ENCODE measurements at places on chromosomes 4 and X.

- DNase-seq = no peak
These were observed 132.4 kb upstream of the USP9X start for GRCh38 chrX:40952855-40953254.

DNA sequence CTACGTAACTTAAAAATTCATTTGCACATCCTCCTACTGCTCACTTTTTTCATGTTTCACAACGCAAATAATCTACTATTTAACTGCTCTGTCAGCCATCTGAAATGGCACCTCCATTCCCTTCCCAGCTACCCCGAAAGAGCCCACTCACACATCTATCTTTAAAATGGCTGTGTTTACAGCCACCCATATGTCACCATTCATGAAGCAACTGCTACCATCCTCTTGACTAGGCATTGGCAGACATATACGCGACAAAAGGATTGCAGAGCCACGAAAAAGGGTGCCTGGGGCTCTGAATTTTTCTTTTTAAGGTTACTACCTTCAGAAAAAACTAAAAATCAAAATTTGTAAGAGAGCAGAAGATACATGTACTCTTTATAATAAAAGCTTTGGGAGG, 11.5 kb downstream of the SH3RF1 start:
- no peak for DNase-seq

DNA sequence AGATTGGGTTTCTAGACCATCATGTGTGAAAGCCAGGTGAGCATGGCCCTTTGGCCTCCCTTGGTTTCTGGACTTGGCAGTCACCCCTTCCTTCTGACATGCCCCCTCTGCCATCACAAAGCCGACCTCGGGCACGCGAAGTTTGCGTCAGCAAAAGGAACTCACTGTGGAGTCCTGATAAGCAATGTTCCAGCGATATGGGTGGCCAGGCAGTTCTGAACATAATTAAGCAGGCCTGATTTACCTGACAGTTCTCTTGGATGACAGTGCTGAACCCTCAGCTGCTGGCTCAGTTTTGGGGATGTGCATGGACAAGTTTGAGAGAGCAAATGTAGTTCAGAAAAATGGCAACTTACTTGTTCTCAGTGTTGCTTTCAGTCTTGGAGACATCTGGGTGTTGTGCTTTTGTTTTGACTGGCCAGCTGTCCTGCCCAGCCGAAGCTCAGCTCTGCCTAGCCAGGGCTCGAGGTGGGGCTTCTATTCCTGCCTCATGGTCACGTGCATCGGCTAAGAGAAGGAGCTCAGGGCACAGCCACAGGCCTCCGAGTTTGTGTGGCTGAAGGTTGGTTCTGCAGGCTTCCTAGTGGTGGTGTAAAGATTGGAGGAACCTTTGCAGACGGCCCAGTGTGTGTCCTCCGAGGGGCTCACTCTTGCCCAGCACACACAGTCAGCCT, 78.3 kb downstream of the CLDN34 start:
- no peak for DNase-seq

DNA sequence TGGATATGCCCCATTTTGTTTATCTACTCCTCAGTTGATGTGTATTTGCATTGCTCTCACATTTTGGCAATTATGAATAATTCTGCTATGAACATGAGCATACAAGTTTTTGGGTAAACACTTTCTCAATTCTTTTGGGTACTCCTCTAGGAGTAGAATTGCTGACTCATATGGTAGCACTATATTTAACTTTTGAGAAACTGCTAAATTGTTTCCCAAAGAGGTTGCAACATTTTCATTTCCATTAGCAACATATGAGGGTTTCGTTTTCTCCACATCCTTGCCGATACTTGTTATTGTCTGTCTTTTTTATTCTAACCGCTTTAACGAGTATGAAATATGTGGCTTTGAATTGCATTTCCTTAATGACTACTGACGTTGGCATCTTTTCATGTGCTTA, 185.4 kb downstream of the TSPAN5 start:
- no peak for DNase-seq

DNA sequence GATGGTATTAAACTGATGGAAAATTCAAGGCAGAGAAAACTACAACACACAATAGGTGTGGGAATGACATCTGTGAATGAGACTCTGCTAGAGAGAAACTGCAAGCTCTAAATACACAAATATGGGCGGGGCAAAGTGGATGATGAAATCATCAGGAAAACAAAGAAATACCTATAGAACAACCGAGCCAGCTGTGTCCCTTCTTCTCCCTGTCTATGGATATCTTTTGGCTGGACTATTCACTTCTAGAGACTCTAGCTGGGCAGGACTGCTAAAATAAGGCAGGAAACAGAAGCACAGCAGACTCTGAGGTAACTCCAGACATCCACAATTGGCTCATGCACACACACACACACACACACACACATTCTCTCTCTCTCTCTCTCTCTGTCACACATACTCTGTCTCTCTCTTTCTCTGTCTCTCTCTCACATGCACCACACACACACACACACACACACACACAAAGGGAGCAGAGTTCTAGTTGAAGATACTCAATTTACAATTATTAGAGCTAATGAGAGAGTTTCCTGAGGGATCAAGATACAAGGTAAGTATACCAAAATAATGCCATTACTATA, 27.2 kb upstream of the EDNRA start:
- no peak for DNase-seq

GRCh38 chr4:94216394-94216793, 8.7 kb downstream of the SMARCAD1 start:
- DNase-seq = no peak

- DNase-seq = no peak
These were observed 203.0 kb downstream of the AFAP1 start for GRCh38 chr4:7736436-7737267.

DNA sequence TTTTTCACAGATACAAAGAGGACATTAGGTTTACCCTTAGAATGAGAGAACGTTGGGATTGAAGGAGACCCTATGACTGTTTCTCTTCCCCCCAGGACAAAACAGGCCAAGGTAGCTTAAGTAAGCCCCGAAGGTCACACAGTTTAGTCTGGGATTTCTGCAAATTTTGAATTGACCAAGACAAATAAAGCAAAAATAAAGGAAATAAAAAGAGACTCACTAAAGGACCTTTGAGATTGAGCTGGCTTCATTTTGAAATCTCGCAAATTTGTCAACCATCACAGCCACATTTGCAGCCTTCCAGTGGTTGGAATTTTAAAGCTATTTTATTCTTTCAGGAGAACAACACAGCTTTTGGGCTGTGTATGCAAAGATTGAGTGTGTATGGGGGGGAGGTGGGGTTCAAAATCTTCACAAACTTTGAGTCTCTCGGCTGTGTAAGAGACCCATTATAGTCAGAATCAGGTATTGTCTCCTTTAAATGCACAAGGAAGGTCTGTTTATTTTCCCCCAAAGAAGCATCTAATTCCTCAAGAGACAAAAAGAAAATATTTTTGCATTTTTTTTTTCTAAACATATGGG, 4.2 kb downstream of the TMSB4X start:
- no peak for DNase-seq

GRCh38 chr4:64781737-64782326, 372.6 kb upstream of the TECRL start:
- DNase-seq = no peak

DNA sequence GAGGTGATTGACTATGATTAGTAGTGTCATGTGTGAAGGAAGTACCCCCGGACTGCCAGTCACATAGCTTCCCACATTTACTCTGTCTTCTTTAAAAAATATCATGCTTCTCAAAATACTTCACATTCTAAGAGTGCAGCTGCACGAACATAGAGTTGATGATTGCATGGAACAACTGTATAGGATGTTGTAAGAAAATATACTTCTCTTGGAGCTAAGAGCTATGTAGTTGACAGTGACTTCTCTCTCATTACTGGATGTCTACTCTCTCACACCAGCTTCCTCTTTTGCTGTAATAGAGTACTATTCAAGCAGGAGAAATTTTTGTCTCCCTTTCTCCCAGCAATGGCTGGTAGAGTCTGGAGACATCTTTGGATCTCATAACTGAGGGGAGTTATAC, 99.4 kb upstream of the PUDP start:
- DNase-seq = no peak

Data from activated naive CD8-positive, alpha-beta T cell treated with anti-CD3 and anti-CD28 coated beads, Interleukin-2, amount 50 U/mL, for 16 hours (primary cell).